Vagina (tissue), 2 donors: ENCODE measurements at places on chromosomes 13 and 19.
A peak's percentile ranks its signal among the peaks of the same experiment; 100 is the strongest.

- no peak for DNase-seq
These were observed 463.8 kb downstream of the ITGBL1 start for GRCh38 chr13:101916108-101916774.

DNA sequence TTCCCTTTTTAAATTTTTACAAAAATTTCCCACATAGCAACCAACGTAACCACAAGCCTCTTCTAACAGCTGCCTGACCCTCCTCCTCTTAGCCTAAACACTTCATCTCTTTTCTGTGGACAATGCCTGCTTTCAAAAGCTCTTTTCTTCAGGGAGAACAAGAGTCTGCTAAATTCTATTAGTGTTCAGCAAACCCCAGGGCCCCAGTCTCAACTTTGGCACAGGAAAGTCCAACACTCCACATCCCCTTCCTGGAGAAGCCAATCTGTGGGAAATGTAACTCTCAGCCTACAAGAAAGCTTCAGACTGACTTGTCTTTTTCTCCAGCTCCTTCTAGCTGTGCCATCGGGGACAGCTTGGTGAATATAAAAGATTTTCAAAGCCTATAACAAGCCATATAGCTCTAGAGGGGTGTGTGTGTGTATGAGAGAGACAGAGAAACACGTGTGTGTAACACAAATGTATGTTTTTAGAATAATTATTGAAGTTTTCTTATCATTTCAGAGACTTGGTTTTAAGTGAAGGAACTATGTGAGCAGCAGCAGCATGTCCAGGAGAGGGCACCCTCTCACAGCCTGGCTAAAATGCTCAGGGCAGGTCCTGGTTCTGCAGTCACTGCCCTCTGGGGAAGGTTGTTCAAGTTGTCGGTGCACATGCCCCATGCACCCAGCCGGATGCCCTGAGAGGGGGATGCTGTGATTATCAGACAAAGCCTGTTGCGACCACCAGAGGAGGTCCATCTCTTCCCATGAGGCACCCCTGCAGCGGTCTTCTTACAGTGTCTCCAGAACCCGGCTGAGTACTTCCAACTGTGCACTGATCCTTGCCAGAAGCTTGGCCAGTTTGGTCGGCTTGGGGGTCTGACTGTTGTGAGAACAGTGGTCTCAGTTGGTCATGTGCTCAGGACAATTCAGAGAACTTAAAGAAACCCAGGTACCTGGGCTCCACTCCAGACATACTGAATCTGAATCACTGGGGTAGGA, 34.4 kb downstream of the CCDC70 start:
- DNase-seq: no peak

DNA sequence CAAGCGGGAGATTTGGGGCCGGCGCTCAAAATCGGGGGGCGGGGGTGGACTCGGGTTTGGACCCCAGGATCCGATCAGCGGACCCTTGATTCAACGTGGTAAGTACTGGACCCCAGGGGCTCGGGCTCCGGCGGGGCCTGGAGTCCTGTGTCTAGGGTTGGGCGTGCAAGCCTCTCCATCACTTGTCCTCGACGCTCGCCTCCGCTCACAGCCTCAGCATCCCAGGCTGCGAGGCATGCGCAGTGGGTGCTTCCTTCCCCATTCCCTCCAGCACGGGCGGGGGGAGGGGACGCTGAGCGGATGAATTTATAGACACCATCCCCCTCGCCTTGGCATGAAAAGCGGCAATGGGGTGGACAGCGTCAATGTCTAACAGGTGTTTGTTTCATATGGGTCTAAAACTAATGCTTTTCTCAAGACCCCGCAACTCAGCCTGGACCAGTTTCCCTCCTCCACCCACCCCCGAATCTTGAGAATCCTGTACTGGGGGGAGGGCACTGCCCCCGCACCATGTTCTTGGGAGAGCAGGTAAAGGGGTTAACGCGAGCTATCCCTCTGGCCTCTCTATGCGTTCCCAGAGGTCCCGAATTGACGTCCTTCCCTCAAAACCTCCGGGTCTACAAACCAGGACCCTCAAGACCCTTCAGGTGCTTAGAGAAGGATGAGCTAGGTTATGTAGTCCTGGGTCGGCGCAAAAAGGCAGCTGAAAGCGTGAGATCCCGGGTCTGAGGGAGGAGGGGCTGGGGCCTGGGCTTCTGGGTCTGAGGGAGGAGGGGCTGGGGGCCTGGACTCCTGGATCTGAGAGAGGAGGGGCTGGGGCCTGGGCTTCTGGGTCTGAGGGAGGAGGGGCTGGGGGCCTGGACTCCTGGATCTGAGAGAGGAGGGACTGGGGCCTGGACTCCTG, 579 bp downstream of the CPT1C start:
- no peak for DNase-seq

GRCh38 chr19:8461376-8461775, 16.6 kb downstream of the HNRNPM start:
- no peak for DNase-seq

DNA sequence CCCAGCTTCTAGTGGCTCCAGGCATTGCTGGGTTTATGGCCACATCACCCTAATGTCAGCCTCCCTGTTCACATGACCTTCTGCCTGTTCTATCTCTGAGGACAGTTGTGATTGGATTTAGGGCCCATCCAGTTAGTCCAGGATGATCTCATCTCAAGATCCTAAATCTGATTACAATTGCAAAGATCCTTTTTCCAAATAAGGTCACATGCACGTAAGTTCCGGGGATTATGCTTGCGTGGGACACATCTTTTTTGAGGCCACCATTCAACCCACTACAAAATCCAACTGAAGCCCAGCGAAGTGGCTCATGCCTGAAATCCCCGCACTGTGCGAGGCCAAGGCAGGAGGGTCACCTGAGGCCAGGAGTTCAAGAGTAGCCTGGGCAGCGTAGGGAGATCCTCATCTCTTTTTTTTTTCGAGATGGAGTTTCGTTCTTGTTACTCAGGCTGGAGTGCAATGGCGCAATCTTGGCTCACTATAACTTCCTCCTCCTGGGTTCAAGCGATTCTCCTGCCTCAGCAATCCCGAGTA, 12.3 kb downstream of the PLD3 start:
- DNase-seq: no peak

DNA sequence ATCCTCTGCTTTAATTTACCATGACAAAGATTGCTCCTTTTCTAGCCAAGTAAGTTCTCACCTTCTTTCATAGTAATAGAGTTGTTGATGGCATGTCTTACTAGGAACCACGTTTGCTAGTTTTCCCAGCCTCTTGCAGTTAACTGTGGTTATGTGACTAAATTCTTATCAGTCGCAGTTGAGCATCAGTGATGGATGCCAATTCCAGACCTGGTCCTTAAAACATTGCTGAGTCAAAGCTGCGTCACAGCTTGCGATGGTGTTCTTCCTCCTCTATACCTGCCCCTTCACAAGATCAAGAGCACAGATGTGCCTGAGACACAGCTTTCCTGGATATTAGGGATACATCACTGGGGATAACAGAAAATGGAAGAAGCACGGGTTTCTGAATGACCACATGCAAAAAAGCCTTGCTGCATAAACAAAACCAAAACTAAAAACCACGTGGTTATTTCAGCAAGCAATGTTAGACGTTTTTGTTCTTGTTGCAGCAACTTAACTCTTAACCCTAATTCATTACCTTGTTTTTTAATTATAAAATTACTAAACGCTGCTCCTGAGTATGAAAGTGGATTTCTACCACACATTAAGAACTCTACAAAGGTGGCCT, 97.6 kb upstream of the DACH1 start:
- no peak for DNase-seq

- peak; percentile 88 for DNase-seq
These were observed 44.9 kb downstream of the ZNF611 start for GRCh38 chr19:52689843-52690368.

DNA sequence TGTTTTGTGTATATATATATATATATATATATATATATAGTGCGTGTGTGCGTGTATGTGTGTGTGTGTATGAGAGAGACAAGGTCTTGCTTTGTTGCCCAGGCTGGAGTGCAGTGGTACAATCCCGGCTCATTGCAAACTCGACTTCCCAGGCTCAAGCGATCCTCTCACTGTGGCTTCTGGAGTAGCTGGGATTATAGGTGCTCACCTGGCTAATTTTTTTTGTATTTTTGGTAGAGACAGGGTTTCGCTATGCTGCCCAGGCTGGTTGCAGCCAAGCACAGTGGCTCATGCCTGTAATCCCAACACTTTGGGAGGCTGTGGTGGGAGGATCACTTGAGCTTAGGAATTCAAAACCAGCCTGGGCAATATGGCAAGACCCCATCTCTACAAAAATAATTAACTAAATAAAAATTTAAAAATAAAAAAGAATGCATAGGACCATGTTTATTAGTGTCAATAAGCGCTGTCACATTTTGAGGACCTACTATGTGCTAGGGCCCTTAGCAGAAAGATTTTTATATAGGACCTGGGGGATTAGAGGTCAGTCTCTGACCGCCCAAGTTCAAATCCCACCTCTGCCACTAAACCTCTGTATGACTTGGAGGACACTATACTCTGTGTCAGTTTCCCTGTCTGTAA, 1.8 kb downstream of the PVR start:
- no peak for DNase-seq

GRCh38 chr19:38692458-38693379, 45.3 kb downstream of the ACTN4 start:
- no peak for DNase-seq

DNA sequence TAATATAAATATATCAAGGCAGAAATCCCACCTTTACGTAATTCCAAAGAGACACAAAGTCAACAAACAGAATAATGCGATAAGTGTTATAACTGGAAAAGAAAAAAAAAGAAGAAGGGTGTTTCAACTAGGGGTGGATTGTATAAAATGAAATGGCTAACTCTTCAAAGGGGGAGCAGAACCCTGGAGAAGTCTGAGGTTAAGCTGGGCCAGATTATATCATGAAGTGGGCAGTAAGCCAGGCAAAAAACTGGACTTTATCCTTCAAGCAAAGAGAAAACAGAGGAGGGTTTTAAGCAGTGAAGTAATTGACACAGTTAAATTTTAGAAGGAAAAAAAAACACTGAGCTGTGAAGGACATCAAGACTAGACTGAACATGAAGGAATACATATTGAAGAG, 41.9 kb downstream of the TBC1D4 start:
- DNase-seq: no peak

GRCh38 chr19:41530761-41531301, 45.1 kb upstream of the CEACAM21 start:
- DNase-seq: no peak

DNA sequence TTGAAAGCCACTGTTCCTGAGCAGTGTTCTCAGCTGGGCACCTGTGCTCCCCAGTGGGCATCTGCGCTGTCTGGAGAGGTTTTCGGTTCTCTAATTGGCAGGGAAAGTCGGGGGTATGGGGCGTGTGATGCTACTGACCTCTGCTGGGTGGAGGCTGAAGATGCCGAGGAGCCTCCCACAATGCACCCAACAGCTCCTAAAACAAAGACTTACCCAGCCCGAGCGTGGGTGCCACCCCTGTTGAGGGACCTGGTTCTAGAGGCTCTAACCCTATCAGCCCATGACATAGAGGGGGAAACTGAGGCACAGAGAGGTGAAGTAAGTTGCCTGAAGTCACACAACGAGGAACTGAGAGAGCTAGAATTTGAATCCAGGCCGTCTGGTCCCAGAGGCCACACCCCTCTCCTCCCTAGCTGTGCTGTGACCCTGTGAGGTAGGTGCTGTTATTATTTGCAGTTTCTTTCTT, 2.3 kb downstream of the SPACA4 start:
- no peak for DNase-seq

- DNase-seq: no peak
These were observed 82.7 kb upstream of the PCDH8 start for GRCh38 chr13:52931131-52931530.

- no peak for DNase-seq
These were observed 178.1 kb downstream of the TDRD3 start for GRCh38 chr13:60575142-60575541.

GRCh38 chr19:49640113-49640898, at the start of gene RRAS:
Gene RRAS, minus strand, starts transcription at chr19:49640143. Its CDS starts 45 bp downstream, at chr19:49640098.
- peak; percentile 99 for DNase-seq

- DNase-seq: no peak
These were observed at the start of gene NFIX for GRCh38 chr19:12994701-12995595. Gene NFIX, plus strand, starts transcription at chr19:12995475. Its CDS starts 363 bp downstream, at chr19:12995838.

DNA sequence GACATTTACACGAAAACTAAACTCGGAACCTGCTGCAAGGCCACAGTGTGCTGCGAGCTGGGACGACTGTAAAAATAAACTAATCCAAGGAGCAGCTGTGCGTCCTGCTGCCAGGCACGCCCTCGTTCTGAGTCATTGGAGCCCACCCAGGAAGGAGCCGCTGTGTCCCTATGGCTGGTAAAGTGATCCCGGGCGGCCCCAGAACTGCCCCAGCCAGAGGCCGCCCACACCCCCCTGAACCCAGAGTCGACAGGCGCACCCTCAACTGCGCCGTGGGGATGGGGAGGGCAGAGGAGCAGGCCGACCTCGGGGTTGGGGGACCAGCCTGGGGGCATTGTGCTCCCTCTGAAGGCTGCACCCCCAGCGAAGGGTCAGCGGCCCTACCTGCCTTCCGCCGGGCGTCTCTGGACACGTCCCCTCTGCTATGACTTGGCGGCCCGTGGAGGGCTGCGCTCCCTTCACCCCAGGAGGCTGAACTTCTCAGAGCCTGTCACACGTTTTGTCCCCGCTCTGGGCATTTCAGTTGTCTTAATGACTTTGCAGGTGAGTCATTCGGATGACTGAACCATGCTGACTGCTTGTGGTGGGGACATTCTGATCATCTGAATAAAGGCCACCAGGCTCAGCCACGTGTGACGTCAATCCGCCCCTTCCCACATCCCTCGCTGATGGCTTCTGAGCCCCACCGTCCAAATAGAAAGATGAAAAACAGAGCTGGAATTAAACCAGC, 42.7 kb downstream of the ADPRHL1 start:
- no peak for DNase-seq

DNA sequence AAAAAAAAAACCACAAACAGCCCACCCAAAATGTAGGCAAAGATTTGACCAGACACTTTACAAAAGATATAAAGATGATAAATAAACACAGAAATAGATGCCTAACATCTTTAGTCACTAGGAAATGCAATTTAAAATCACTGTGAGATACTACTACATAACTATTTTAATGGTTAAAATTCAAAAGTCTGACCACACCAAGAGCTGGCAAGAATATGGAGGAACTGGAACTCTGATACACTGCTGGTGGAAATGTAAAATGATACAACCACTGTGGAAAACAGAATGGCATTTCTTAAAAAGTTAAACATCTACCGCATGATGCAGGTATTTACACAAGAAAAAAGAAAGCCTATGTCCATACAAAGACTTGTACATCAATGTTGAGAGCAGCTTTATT, 26.8 kb downstream of the VWA8 start:
- DNase-seq: no peak
